Bronchus fibroblast of lung (primary cell): ENCODE measurements at places on chromosomes 4 and X. TPM values are rescaled to one million over a fixed set of nuclear protein-coding genes. Genes with fewer than 3 reads are reported as not detected.

BEND2 gene
- total RNA-seq: not detected in 2 replicates

CT45A10 gene
- not detected in 2 replicates for total RNA-seq

CISD2 gene
- total RNA-seq: 11.6 and 14.5 TPM in 2 replicates

FAT4 gene
- total RNA-seq: 7.9 and 8.0 TPM in 2 replicates

RAB9B gene
- under 0.01 TPM in 2 replicates for total RNA-seq

ERVMER34-1 gene
- total RNA-seq: 0.15 and 0.17 TPM in 2 replicates

SHROOM4 gene
- total RNA-seq: 0.59 and 0.84 TPM in 2 replicates

ANTXR2 gene
- total RNA-seq: 30.8 and 33.3 TPM in 2 replicates

PRSS12 gene
- total RNA-seq: 29.4 and 30.3 TPM in 2 replicates

ATP2B3 gene
- not detected in 2 replicates for total RNA-seq

NUDT10 gene
- total RNA-seq: 4.2 and 5.5 TPM in 2 replicates

SPANXA2 gene
- total RNA-seq: not detected in 2 replicates

ZNF595 gene
- 4.0 and 5.4 TPM in 2 replicates for total RNA-seq
